Activated T-helper 9 cell treated with anti-CD3 and anti-CD28 coated beads, Interleukin-2, amount 50 U/mL, for 16 hours (primary cell): ENCODE measurements at places on chromosomes 6 and 20.

GRCh38 chr6:151400473-151400872 is 9.1 kb upstream of the ZBTB2 start:
- DNase-seq: no peak

DNA sequence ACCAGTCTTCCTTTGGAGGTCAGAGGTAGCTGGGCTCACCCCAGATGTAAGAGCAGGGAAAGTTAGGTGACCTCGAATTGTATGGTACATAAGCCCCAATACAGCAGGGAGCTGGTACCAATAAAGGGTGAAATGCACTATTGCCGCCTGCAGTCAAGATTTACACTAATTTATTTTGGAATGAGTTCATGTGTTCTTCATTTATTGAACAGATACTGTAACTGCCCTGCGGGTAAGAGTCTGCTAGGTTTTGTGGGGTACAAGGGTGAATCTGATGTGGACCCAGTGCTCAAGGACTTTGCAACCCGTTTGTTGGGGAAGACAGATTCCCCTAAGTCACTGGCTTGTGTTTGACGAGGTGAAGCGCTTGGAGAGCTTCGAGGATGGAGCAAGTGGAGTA is 2.5 kb upstream of the DNAJC5 start:
- DNase-seq: no peak

DNA sequence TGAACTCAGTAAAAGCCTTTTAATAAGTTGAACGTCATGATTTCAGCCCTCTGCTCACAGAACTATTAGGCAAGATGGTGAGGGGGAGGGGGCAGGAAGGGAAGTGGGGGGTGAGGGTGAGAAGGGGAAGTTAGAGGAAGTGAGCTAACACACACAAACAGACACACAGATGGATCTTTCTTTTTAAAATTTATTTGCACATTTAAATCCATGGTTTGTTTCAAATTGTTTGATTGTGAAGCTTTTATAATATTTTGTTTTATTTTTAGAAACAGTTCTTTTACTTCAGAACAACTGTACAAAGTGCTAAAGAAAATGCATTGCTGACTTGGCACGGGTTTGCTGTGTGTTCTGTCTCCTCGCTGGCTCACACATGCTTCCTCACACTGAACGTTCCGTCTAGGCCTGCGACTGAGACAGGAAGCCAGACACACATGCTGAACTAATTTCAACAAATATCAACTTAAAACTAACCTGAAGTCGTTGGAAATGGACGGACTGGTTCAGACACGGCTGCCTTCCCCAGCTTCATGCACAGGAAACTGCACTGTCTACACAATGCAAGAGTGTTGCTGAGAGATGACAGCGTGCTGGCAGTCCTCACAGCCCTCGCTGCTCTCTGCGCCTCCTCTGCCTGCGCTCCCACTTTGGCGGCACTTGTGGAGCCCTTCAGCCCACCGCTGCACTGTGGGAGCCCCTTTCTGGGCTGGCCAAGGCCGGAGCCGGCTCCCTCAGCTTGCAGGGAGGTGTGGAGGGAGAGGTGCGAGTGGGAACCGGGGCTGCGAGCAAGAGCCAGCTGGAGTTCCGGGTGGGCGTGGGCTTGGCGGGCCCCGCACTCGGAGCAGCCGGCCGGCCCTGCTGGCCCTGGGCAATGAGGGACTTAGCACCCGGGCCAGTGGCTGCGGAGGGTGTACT is 8.1 kb upstream of the ZBP1 start:
- DNase-seq: no peak

DNA sequence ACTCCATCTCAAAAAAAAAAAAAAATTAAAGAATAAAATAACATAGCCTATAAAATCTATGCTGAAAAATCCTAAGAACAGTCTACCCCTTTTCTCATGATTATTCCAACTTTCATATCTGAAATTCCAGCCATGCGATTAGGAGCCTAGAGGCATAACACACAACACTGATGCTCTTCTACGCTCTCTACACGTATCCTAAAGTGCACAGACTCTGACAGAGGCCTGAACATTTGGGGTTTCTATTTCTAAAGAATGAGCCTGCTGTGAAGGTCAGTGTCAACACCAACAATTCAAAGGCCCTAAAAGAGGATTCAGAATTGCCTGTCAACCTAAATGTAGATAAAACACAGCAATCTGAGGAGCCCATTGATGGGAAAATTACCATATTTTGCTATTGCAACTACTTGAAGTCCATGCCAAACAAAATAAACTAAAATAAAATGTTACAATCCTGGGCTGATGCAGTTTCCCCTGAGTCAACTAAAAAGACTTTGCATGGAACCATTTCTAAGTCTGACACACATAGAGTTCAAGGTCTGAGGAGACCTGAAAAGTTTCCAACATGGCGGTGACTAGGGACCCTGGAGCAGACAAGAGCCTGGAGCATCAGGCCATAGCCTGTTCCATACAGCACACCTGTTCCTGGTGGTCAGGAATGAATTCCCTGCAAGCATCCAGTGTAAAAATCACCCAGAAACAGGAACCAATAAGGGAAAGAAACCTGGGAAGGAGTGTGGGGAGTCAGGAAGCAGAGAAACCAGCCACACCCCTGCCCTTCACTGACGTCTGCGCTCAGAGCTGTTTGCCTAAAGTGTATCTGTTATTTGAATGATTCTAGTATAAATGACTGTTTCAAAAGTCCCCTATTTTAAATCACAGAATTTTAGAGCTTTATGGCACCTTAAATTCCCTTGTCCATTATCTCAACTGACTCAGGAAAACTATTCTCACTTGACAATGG is 11.8 kb downstream of the NINL start:
- no peak for DNase-seq

DNA sequence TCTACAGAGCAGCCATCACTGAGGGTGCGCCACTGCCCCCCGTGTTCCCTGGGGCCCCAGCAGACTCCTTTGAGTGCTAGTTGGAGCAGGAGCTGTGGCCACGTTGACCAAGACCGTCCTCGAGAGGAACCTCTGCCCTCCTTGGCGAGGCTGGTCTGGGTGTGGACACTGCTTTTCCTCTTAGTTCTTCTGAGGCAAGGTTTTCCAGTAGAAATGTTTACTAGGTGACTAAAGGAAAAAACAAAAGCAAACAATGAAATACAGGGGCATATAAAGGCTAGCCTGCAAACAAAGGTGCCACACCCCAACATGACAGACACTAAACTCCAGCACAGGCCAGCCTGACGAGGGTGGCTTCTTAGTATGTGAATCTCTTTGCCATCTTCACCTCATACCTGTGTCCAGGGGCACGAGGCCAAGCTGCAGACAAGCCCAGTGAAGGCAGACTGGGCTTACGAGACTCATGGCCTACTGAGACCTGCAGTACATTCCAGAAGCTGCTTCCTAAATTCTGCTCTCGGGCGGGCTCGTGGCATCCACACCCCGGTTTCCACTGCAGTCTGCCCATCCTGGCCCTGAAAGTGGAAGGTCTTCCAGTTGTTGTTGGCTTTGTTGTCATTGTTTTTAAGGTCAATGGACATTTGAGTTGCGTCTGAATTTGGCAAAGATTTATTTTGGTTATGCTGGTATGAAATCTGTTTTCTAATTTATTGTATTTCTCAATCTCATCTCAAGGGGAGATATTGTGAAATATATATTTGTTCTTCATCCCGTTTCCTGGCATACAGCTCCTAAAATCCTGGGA is 39.2 kb downstream of the FAM50B start:
- DNase-seq: no peak

GRCh38 chr20:17481661-17482060 is 49.5 kb downstream of the BFSP1 start:
- DNase-seq: no peak

DNA sequence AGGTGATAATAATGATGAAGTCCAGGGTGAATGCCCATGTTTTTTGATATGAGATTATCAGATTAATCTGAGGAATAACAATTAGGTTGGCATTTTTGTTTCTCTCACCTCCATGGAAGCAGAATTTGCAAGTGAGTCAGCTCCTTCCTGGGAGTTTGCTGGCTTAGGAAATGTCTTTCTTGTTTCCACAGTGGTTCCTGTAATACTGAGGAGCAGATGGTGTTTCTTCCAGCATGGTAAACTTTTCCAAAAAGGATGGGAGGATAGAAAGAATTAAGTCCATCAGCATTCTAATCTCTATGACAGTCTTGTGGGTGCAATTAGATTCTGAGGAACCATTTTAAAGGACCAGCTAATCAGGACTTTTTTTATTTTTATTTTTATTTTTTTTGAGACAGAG is 40.5 kb downstream of the SNAP25 start:
- no peak for DNase-seq

GRCh38 chr6:157086632-157087031 is 236.7 kb downstream of the TMEM242 start:
- DNase-seq: no peak

- DNase-seq: no peak
These were observed 31.9 kb downstream of the ARID1B start for GRCh38 chr6:156809034-156809433.
